SW 1271 (cell line): ENCODE measurements at places on chromosomes 6 and 20.

DNA sequence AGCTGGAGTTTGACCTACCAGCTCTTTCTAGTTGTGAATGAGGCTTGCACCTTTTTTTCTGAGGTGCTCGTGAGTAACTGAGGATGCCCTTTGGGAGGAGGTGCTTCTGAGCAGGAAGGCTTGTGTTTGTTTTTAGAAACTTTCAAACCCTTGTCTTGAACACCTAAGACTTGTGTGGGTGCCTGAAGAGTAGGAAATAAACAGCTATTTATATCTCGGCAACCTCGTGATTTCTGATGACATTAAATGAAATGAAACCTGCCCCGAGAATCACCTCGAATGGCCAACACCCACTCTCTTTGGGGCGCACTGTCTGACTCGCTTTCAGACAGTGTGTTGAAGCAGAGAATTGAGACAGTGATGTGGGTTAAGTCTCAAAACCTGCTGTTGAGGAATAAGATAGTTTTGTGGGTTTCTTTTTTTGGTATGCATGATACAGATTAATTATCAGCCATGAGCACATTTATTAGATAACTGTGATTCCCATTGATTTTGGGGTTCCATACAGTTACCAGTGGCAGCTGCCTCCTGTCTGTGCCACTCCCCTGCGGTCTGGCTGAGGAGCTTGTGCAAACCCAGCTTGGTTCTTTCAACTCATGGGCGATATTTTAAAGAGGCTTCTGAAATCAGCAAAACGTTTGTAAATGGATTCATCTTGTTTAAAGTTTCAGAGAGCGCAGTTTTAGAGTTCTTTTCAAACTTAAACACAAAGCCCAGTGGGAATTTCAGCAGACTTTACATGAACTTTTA, 8.4 kb downstream of the IRF4 start:
- DNase-seq: no peak

GRCh38 chr6:45854149-45854742, 161.4 kb downstream of the CLIC5 start:
- DNase-seq: no peak

DNA sequence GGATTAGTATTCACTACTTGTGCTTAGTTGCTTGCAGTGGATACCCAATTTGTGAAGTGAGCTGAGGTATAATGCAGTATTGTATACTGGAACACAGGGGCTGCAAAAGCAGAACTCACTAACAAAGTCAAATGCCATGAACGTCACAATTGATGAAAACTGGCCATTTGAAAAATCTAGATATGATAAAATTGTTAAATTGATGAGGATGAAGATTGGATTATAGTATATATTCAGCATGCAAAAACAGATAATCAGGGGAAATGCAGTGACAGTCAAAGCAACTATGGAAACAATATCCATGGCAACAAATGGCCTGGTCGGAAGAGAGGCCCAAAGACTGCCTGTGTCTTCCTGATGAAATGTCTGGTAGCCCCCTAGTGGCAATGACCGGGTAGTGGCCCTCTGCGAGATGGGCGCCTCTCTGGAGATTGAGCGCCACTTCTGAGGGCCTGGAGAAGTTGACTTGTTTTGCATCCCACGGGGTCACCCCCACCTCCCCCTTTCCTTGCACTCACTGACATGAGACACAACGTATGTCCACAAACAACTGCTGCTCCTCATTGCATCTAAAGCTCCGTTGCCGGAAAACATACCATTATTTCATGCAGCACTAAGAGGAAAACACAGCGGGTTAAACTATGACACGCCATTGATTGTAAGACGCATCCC, 43.6 kb downstream of the C6orf15 start:
- DNase-seq: peak; percentile 48

- DNase-seq: no peak
These were observed 131.3 kb downstream of the C6orf118 start for GRCh38 chr6:165178056-165178455.

DNA sequence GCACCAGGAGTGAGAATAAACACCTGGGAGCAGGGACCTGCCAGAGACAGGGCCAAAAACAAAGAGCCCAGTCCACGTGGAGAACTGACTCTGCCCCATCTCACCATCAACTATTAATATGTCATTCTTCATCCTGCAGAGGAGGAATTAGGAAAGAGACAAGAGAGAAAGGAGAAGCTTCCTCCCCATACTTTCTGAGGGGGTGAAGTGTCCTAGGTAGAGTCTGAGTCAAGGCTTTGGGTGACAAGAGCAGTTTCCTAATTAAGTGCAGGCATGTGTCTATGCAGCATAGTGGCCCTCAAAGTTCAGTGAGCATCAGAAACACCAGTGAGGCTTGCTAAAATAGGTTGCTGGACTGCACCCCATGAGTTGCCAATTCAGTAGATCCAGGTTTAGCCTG, 40.7 kb upstream of the BMP2 start:
- DNase-seq: no peak

DNA sequence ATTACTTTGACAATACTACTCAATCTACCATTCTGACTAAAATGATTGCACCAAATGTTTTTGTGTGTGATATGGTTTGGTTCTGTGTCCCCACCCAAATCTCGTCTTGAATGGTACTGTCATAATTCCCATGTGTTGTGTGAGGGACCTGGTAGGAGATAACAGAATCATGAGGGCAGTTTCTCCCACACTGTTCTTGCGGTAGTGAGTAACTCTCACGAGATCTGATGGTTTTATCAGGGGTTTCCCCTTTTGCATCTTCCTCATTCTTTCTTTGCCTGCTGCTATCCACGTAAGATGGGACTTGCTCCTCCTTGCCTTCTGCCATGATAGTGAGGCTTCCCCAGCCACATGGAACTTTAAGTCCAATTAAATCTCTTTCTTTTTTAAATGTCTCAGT, 20.8 kb downstream of the SYCP2 start:
- no peak for DNase-seq

DNA sequence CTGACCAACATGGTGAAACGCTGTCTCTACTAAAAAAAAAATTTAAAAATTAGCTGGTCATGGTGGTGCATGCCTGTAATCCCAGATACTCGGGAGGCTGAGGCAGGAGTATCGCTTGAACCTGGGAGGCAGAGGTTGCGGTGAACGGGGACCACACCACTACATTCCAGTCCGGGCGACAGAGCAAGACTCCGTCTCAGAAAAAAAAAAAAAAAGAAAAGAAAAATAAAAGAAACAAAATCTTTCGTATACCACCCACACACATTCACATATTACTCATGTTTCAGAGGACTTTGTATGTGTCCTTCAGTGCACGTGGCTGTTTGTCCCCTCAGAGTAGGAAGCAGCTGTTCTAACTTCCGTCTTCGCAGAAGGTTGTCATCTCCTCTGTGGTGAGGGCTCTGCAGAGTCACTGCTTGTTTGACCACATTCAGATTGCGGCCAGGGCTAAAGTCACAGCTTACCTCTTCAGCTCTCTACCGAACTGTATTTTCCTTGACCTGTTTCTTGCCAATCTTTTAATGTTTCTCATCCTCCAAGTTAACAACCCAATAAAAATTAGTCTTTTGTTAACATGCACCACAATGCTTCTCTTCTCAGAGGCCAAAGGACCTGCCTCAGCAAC, 36.6 kb upstream of the HIVEP1 start:
- no peak for DNase-seq

GRCh38 chr6:13787137-13787536, 27.2 kb downstream of the MCUR1 start:
- no peak for DNase-seq

DNA sequence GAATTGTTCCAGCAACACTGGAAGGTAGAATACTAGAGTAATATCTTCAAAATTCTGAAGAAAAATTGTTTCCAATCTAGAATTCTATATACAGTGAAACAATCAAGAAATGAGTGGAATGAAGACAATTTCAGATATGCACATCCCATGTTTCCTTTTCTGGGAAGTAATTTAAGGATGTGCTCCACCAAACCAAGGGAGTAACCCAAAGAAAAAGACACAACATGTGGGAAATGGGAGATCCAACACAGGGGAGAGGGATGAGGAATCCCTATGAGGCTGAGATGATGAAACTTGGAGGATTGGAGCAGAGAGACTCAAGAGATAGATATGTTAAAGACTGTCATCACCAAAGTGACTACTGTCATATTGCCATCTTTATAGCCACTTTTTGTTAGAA, 9.8 kb upstream of the RNF24 start:
- DNase-seq: no peak

DNA sequence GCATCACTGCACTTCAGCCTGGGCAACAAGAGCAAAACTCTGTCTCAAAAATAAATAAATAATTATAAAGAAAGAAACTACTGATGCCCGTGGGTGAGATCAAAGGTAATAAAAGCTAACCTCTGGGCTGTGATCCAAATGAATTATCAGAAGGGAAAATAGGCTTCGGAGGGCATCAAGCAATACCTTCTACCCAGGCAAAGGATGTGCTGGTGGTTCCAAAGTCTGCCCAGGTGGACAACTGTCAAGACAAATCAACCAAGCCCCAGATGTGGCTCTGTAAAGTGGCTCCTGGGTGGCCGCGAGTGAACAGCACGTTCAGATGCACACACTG, 95.6 kb downstream of the SCML4 start:
- DNase-seq: no peak

DNA sequence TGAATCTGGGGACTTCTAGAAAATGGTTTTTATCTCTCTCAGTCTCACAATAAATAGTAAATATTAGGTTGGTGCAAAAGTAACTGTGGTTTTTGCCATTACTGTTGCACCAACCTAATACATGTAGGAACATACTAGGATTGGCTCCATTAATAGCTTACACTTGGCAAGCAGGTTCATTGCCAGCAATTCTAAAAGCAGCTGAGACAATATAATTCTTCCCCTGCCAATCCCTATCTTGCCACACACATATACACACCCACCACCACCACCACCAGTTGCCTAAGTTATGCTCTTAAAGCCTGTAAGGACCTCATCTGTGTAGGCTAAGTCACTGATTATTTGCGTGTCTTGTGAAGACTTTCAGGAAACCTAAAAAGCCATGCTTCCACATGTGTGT, 145.1 kb downstream of the KIF16B start:
- DNase-seq: no peak

- DNase-seq: no peak
These were observed at the start of gene LIME1 for GRCh38 chr20:63735859-63736718. TSS of gene LIME1 (plus strand) at chr20:63736664. CDS start at chr20:63737550, 886 bp downstream.

- no peak for DNase-seq
These were observed 8.9 kb downstream of the STX11 start for GRCh38 chr6:144159223-144159622.

DNA sequence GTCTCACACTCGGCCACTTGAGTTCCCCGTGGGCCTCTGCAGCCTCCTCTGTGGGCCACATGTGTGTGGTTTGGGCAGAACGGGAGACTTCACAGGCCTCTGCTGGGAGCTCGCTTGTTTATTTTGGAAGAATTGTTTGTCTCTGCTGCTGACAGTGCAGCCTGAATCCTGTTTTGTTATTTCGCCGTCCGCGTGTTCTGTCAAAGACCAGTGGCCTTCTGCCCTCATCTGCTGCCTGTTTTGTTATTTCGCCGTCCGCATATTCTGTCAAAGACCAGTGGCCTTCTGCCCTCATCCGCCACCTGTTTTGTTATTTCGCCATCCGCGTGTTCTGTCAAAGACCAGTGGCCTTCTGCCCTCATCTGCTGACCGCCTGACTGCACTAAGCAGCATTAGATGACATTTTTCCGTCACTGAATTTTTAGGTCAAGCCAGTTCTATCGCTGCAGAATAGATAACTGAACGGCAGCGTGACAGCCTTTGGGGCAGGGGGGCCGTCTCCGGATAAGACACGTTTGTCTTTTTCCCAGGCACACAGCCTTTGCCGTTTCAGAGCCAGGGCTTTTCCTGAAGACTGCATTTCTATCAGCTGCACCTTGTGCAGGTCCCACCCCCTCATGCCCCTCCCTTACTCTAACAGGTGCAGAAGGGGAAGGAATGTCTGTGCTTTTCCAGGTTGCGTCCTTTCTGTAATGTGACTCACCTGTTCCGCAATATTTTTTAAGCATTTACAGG, 158.5 kb upstream of the AFDN start:
- DNase-seq: no peak
